ENCODE measurements at places on chromosomes 11 and 22. TPM values are rescaled to one million over a fixed set of nuclear protein-coding genes. Genes with fewer than 3 reads are reported as not detected.

The CRYBB3 gene
- total RNA-seq = 2.1 TPM

The CCND1 gene
- 586 TPM for total RNA-seq

The COMMD9 gene
- 56.5 TPM for total RNA-seq

The NCAPH2 gene
- total RNA-seq = 62.9 TPM

The GVQW3 gene
- 12.5 TPM for total RNA-seq

The FGF4 gene
- total RNA-seq = not detected

The RTN4R gene
- total RNA-seq = 7.0 TPM

The SLC22A12 gene
- total RNA-seq = not detected

The PKP3 gene
- 109 TPM for total RNA-seq

The DCHS1 gene
- 0.20 TPM for total RNA-seq

The LMO2 gene
- 0.45 TPM for total RNA-seq

The MIAT gene
- total RNA-seq = 0.45 TPM

The GDPD4 gene
- total RNA-seq = not detected

The KCTD14 gene
- total RNA-seq = 12.0 TPM

The MPPED2 gene
- total RNA-seq = not detected

The KRTAP5-8 gene
- total RNA-seq = not detected

The SMIM35 gene
- not detected for total RNA-seq

The FGF3 gene
- total RNA-seq = not detected

The PRR5L gene
- total RNA-seq = 5.1 TPM

The OR51I1 gene
- not detected for total RNA-seq

The OR52I1 gene
- 0.15 TPM for total RNA-seq

The P2RX3 gene
- total RNA-seq = not detected

The FBLN1 gene
- total RNA-seq = 167 TPM

The SHISAL1 gene
- total RNA-seq = 0.94 TPM

The SCGB1C1 gene
- not detected for total RNA-seq

The HTATIP2 gene
- 180 TPM for total RNA-seq

The TRIM66 gene
- total RNA-seq = 16.1 TPM

The LMNTD2 gene
- total RNA-seq = 12.8 TPM

The FIBIN gene
- total RNA-seq = not detected
